Activated CD8-positive, alpha-beta T cell treated with anti-CD3 and anti-CD28 coated beads, Interleukin-2, amount 10 ng/mL, durations not matched to agents 7 days and 5 days (primary cell): ENCODE measurements at places on chromosomes 11 and 22.

- no peak for DNase-seq
Observed at GRCh38 chr11:127050186-127050585, 49.6 kb upstream of the KIRREL3 start.

DNA sequence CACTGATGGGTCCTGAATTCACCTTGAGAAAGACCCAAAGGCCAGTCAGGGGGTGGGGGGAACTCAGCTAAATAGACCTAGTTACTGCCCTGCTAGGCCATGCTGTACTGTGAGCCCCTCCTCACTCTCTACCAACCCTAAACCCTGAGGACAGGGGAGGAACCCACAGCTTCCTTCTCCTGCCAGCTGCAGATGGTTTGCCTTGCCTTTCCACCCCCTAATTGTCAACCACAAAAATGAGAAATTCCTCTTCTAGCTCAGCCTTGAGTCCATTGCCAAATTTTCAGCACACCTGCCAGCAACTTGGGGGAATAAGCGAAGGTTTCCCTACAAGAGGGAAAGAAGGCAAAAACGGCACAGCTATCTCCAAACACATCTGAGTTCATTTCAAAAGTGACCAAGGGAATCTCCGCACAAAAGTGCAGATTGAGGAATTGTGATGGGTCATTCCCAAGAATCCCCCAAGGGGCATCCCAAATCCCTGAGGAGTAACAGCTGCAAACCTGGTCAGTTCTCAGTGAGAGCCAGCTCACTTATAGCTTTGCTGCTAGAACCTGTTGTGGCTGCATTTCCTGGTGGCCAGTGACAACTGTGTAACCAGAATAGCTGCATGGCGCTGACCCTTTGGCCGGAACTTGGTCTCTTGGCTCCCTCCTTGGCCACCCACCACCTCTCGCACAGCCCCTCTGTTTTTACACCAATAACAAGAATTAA lies 2.4 kb upstream of the TTC36 start:
- no peak for DNase-seq

DNA sequence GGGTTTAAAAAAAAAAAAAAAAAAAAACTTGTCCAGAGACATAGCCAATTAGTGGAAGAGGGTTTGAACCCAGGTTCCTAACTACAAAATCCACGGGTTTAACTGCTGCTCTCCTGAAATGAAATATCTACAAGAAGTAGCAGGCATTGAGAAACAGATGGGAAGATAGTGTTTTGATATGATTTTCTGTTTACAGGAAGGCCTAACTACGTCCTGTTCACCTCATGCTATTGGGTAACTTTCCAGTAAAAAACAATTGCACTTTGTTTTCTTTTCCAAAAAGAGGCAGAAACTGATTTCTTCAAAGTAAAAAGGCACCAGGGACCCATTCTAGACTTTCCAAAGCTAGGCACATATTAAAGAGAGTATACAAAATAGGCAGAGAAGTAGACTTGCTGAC lies 5.9 kb upstream of the C11orf91 start:
- no peak for DNase-seq

- no peak for DNase-seq
Observed at GRCh38 chr22:37555029-37555428, 5.3 kb upstream of the CDC42EP1 start.

GRCh38 chr22:46659059-46659790 lies 39.0 kb downstream of the GRAMD4 start:
- no peak for DNase-seq

GRCh38 chr11:108906329-108906728 lies 241.5 kb downstream of the DDX10 start:
- no peak for DNase-seq

GRCh38 chr11:60498853-60499252 lies 6.3 kb downstream of the MS4A12 start:
- DNase-seq = no peak

- DNase-seq = no peak
Observed at GRCh38 chr11:64845129-64845775, 799 bp upstream of the CDC42BPG start.

GRCh38 chr11:33543823-33544222 lies 156.8 kb downstream of the C11orf91 start:
- DNase-seq = no peak

- no peak for DNase-seq
Observed at GRCh38 chr11:111408789-111409727, 30.0 kb upstream of the POU2AF1 start.

- no peak for DNase-seq
Observed at GRCh38 chr22:45742866-45743450, 71.3 kb downstream of the ATXN10 start.

- DNase-seq = no peak
Observed at GRCh38 chr11:110345743-110346142, 49.3 kb upstream of the RDX start.

DNA sequence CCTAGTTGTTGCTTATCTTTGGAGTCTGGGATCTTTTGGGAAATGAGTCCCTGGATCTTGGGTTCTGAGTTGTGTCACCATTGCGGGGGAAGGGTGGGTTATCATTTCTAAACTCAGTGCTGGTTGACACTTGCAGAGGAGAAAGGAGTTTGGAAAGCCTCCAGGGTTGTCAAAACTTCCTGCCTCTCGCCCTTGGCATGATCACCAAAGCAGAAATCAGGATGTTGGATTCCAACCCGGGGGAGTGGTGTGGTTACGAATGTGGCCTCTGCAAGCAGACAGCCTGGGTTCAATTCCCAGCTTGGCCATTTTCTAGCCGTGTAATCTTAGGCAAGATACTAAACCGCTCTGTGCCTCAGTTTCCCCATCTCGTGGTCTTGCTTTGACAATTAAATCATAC lies 24.3 kb downstream of the CD6 start:
- no peak for DNase-seq

DNA sequence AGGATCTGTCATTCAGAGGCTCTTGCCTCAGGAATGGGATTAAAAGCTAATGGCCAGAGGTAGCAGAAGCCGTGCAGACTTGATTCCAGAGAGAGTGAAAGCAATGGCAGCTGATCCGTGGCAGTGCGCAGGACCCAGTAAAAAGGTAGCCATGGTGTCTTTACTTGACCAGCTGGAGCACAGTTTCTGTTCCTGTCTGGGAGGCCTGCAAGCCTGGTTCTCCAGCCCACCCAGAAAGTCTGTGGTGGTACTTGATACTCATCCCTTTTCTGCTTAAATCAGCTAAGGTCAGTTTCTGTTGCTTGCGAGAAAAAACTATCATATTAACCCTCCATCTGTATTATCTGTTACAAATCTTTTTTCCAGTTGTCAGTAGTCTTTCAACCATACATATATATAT lies 86.7 kb downstream of the RPS6KA4 start:
- DNase-seq = no peak

- no peak for DNase-seq
Observed at GRCh38 chr22:46684706-46685105, 53.3 kb downstream of the CERK start.

DNA sequence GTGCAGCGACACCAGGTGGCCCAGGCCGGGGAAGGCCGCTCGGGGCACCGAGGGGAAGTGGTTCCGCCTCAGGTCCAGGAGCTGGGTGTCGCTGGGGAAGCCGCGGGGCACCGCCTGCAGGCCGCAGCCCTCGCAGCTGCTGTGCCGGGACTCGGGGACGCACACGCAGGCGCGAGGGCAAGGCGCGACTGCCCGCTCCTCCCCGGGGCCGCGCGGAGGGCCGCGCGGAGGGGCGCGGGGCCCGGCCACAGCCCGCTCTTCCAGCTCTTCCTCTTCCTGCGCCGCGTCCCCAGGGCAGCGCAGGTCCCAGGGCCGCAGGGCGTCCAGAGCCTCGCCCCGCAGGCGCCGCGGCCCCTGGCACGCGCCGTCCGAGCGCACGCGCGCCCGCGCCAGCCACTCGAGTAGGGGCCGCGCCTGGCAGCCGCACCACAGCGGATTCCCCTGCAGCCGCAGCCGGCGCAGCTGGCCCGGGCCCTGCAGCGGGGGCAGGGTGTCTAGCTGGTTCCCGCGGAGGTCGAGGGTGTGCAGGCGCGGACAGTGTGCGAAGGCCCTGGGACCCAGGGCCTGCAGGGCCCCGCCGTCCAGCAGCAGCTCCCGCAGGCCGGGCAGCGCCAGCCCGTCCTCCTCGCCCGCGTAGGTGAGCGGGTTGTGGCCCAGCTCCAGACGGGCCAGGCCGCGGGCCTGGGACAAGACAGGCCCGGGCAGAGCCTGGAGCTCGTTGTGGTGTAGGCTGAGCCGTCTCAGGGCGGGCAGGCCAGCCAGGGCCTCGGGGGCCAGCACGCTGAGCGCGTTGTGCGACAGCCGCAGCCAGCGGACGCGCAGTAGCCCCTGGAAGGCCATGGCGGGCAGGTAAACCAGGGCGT lies 2.8 kb downstream of the CHADL start:
- DNase-seq = peak; percentile 90

- no peak for DNase-seq
Observed at GRCh38 chr11:27420217-27420616, 52.4 kb downstream of the LGR4 start.

DNA sequence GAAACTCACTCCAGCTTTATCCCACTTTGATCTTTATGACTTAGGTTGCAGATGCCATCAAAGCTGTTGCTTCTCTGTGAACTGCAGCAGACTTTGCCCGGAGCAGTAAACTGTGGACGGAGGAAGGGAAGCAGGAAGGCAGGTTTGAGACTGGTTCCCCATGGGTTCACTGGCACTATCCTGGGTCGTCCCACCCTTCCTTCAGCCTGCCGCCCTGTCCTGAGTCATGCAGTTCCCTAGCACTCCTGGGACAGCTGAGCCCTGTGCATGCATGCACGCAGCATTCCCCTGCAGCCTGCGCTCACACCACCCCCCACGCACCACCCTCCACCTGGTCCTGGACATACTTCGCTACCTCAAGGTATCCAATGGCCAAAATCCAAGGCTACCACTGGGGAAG lies 23.5 kb upstream of the P2RY2 start:
- no peak for DNase-seq

GRCh38 chr11:36455658-36456111 lies 54.4 kb downstream of the TRAF6 start:
- no peak for DNase-seq

GRCh38 chr22:41834005-41834944 lies 1.4 kb downstream of the SREBF2 start:
- DNase-seq = no peak

DNA sequence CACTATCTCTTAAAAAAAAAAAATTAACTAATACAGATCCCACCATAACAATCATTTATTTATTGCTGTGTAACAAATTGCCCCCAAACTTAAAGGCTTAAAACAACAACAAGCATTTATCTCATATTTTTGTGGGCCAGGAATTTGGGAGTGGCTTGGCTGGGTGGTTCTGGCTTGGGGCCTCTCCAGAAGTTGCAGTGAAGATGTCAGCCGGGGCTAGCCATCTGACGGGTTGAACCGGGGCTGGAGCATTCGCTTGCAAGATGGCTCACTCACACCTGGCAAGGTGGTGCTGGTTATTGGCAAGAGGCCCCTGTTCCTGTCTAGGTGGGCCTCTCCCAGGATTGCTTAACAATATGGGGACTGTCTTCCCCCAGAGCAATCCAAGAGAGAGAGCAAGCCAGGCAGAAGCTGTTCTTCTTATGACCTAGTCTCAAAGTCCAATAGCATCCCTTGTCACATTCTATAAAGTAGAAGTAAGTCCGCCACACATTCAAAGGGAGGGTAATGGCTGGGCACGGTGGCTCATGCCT lies 29.5 kb downstream of the ACO2 start:
- no peak for DNase-seq

DNA sequence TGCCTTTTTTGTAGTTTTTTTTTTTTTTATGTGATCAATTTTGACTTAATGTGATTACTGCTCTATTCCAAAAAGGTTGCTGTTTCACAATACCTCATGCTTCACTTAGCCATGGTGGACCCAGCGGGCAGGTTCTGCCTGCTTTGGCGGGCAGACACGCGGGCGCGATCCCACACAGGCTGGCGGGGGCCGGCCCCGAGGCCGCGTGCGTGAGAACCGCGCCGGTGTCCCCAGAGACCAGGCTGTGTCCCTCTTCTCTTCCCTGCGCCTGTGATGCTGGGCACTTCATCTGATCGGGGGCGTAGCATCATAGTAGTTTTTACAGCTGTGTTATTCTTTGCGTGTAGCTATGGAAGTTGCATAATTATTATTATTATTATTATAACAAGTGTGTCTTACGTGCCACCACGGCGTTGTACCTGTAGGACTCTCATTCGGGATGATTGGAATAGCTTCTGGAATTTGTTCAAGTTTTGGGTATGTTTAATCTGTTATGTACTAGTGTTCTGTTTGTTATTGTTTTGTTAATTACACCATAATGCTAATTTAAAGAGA lies 12.5 kb downstream of the CCND1 start:
- DNase-seq = no peak

DNA sequence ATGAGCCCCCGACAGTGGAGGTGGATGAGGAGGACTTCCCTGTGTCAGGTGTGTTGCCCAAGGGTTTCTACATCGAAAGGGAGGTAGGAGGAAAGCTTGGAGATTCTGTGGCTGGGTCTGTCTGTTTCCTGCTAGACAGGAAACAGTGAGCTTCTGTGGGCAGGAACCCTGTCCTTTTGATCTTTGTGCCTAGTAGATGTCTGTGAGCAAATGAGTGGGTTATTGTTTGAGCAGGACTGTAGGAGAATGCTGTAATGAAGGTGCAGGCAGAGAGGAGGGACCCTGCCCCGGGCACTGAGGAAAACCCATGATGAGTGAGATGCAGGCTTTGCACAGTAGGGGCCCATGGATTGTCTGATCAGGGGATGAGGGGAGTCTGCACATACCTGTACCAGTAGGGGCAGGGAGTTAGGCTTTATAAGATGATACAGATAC lies 14.0 kb downstream of the USP35 start:
- peak; percentile 72 for DNase-seq

GRCh38 chr22:43375951-43376455 lies 32.8 kb upstream of the SCUBE1 start:
- no peak for DNase-seq

GRCh38 chr11:10122326-10123197 lies 171.5 kb downstream of the SBF2 start:
- no peak for DNase-seq

GRCh38 chr11:93783765-93784144 lies 327 bp upstream of the MED17 start:
- DNase-seq = no peak

GRCh38 chr11:19680829-19681368 lies 31.7 kb upstream of the NAV2 start:
- no peak for DNase-seq

- peak; percentile 82 for DNase-seq
Observed at GRCh38 chr11:12717851-12718291, 43.6 kb downstream of the TEAD1 start.

- no peak for DNase-seq
Observed at GRCh38 chr22:44360668-44361381, 48.1 kb upstream of the SHISAL1 start.

DNA sequence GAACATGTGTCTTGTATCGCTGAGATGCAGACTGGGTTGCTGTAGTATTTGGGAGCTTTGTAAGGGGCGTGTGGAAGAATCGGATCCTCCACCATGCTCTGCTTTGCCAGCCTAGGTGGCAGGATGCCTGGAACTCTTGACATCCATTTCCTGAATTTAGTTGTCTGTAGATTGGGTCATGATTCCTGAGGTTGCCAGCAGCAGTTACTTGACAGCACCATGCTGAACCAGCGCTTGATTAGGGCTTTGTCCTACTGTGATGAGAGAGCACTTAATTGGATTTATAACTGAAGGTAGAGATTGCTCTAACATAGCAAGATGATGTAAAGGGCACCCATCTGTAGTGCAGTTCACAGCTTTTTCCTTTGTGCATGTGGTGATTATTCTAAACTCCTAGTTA lies 75.6 kb upstream of the HORMAD2 start:
- no peak for DNase-seq
